ENCODE measurements at places on chromosomes 4 and X. TPM values are rescaled to one million over a fixed set of nuclear protein-coding genes. Genes with fewer than 3 reads are reported as not detected.

DNA sequence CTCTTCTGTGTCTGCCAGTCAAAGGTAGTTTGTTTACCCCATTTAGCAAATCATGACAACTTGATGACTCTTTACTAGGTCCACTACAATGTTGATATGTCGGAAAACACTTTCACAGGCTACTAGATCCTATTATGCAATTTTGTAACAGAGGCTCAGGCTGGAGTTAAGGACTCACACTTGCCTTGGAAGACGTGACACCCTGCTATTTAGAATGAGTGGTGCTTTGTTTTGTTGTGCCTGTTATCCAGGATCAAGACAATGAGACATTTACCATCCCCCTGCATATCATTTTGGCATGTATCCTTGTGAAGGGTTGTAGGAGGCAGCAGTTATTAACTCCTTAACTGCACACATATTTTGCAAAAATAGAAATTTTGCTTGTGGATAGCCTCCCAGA is 263.7 kb downstream of the IL1RAPL1 start:
- DNase-seq, result no peak

PASD1 gene
- polyA plus RNA-seq, result not detected

DCAF12L1 gene
- not detected for polyA plus RNA-seq

- no peak for DNase-seq
Observed at GRCh38 chrX:40807384-40807783, 72.0 kb upstream of the MED14 start.

- no peak for DNase-seq
Observed at GRCh38 chr4:86976801-86977485, 42.1 kb downstream of the AFF1 start.

DNA sequence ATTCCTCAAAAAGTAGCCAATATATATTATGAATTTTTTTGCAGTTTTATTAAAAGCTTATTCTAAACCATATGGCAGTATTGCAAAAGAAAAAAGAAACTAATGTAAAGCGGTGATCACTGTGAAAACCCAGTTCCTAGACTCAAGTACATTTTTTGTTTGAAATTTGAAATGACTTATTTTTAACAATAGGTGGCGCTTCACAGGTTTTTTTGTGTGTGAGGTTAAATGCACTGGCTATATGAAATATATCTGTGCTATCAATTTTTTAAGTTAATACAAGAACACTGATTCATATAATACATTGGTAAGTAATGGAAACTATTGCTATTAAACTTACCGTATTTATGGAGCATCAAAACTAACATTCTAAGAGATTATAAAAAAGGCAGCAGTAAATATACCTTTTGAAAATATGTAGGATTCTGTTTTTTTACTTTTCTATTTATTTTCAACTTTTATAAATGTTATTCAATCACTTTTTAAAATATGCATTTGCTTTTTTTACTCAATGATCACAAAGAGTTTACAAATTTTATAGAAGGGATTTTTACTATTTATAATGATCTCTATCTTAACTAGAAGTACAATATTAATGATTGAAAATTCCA is 5.6 kb upstream of the SPRY1 start:
- no peak for DNase-seq

DNA sequence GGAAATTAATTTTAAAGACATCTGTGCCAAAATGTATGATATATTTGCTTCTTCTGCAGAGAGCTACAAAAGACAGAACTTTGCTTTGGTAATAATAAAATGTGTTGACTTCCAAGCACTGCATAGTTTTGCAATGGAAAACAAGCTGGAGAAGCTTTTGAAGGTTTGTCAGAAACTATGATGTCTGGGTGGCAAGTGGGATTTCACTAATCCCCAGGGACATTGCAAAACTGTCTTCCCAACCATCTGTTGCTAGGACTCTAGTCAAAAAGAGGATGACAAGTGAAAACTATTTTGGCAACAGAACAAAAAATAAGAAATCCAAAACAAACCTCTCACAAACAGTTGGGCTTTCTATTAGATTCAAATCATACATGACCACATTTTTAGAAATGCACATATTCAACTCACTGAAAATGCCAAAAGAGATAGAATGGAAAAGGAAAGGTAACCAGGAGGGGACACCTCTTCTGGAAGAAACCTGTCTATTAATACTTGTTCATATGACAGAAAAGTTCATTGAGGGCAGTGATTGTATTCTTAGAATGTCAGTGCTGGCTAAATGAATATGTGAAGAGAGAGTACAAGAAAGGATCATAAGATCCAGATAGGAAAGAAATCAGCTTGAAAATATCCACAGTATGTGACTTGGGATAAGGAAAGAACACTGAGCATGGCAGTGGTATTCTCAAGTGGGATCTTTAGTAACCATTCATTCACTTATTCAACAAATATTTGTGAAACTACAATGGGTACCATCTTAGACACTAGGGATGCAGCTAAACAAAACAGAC is 228.0 kb downstream of the RASL11B start:
- DNase-seq, result no peak
